Adrenal gland (tissue), 19 donors: ENCODE measurements at places on chromosomes 5 and 9. TPM values are rescaled to one million over a fixed set of nuclear protein-coding genes. Genes with fewer than 3 reads are reported as not detected.
A peak's percentile ranks its signal among the peaks of the same experiment; 100 is the strongest.

GRCh38 chr9:132878695-132879456 is at the start of gene SPACA9:
TSS of gene SPACA9 (plus strand) at chr9:132878898. CDS start at chr9:132883948, 5,050 bp downstream.
- peak; percentile 57 for DNase-seq

DNA sequence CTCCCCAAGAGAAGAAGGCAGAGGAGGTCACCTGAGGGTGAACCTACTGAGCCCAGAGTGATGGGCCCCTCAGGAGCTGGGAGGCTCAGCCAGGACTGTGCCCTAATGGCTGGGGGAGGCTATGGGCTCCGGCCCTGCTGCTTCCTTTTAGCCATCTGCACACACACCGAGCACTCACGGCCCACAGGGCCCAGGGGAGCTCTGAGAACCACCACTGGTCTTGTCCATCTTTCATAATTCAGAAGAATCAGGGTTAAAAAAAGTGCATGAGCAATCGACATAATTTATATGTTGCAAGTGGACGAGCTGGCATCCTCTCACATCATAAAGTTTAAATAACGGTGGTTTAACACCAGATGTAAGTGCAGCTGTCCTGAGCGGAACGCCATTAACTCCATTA is 162.1 kb downstream of the FSTL4 start:
- no peak for DNase-seq

GRCh38 chr5:139740138-139740991 is 55.2 kb upstream of the PSD2 start:
- DNase-seq: no peak

The ELOVL7 gene
- 4.5 TPM for total RNA-seq

The HCN1 gene
- total RNA-seq: under 0.01 TPM

The STPG3 gene
- not detected for total RNA-seq

The KIF20A gene
- total RNA-seq: 2.1 TPM
